Ovary (tissue), 10 donors: ENCODE measurements at places on chromosomes 2 and 18. TPM values are rescaled to one million over a fixed set of nuclear protein-coding genes. Genes with fewer than 3 reads are reported as not detected.
A peak's percentile ranks its signal among the peaks of the same experiment; 100 is the strongest.

ZNF2 gene
- 4.0 TPM for total RNA-seq

GRCh38 chr2:225894236-225894980 lies 494.9 kb downstream of the NYAP2 start:
- no peaks in the 10 kb centered on the region for H3K27me3 ChIP-seq
- H3K36me3 ChIP-seq = no peaks in the 10 kb centered on the region
- DNase-seq = no peak
- peak overlapping the region; percentile 13 for H3K27ac ChIP-seq

- no peaks in the 10 kb centered on the region for H3K4me1 ChIP-seq
- H3K27ac ChIP-seq = no peak overlapping the region
- no peak for DNase-seq
- H3K4me3 ChIP-seq = no peak overlapping the region
These were observed 618.0 kb upstream of the ZEB2 start for GRCh38 chr2:145137901-145138300.

DNA sequence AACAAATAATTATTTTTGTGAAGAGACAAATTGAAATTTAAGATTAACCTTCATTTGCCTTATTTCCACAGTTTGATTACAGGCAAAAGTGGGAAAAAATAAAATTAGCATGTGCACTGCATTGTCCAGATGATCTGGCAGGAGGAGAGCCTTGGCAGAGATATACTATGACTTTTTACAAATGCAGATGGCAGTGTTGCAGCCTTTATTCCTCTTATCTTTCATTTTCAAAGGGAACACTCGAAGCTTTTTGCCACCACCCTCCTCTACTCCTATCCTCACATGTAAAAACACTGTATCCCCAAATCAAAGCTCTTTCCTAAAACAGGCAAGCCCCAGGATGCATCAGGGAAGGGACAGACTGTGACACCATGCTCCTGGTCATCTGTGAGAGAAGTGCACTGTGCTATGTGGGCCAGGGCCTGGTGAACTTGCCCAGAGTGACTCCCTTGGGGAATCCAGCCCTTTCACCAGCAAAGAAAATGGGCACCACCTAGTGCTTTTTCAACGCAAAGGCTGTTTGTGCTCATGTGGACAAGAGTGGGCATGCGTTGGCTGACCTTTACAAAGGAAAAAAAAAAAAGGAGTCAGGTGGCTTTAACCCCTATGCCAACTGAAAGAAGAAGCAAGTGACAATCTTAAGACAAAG lies 74.7 kb upstream of the ETAA1 start:
- H3K4me3 ChIP-seq = no peak overlapping the region
- DNase-seq = peak; percentile 38
- peaks cover 5% of the 10 kb centered on the region for H3K4me1 ChIP-seq
- H3K27ac ChIP-seq = no peak overlapping the region
- H3K36me3 ChIP-seq = no peaks in the 10 kb centered on the region

DNA sequence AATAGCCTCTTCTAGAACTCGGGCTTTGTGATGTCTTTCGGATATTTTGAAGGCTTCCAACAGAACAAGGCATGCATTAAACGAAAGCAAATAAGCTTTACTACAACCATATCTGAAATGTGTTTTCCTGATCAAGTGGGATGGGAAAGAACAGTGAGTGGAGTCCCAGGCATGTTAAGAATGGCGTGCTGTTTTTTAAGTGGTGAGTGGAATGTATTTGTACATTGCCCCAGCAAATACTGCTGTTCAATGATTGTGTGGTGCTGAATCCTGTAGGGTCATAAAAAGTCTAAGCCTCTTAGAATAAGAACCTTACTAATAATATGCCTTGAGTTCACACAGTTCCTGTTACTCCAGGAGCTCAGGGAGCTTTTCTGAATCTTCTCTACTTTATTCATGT lies 52.5 kb downstream of the POMC start:
- H3K27ac ChIP-seq = no peak overlapping the region
- H3K4me3 ChIP-seq = no peak overlapping the region
- no peak for DNase-seq
- H3K36me3 ChIP-seq = no peaks in the 10 kb centered on the region
- no peaks in the 10 kb centered on the region for H3K27me3 ChIP-seq
- no peaks in the 10 kb centered on the region for H3K4me1 ChIP-seq
